ENCODE measurements at places on chromosomes 2 and 18. TPM values are rescaled to one million over a fixed set of nuclear protein-coding genes. Genes with fewer than 3 reads are reported as not detected.

- no peak for DNase-seq
- H3K27me3 ChIP-seq: no peaks in the 10 kb centered on the region
Observed at GRCh38 chr18:58349650-58350049, 279.2 kb downstream of the ALPK2 start.

DNA sequence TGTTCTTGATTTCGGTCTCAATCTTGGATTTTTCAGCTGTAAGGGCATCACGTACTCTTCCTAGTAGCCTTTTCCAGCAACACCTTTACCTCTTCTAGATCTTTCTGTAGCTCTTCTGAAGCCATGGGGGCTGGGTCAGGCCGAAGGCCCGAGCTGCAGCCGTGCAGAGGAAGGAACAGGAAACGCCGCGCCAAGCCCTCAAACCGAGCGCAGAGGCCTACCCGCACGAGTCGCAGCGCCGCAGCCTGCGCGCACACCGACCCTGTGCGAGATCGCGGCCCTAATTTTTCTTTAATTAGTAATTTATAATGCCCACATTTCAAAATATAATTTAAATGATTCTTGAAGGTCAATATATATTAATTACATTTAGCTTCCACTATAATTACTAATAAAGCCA lies 483.8 kb downstream of the NUP35 start:
- H3K4me1 ChIP-seq: no peaks in the 10 kb centered on the region
- no peaks in the 10 kb centered on the region for H3K36me3 ChIP-seq
- no peak for DNase-seq
- H3K4me3 ChIP-seq: no peak overlapping the region

- H3K27me3 ChIP-seq: no peaks in the 10 kb centered on the region
- H3K36me3 ChIP-seq: no peaks in the 10 kb centered on the region
- no peak overlapping the region for H3K27ac ChIP-seq
- H3K4me3 ChIP-seq: no peak overlapping the region
- no peaks in the 10 kb centered on the region for H3K4me1 ChIP-seq
- DNase-seq: no peak
Observed at GRCh38 chr2:241815477-241816430, 6.8 kb downstream of the NEU4 start.

DNA sequence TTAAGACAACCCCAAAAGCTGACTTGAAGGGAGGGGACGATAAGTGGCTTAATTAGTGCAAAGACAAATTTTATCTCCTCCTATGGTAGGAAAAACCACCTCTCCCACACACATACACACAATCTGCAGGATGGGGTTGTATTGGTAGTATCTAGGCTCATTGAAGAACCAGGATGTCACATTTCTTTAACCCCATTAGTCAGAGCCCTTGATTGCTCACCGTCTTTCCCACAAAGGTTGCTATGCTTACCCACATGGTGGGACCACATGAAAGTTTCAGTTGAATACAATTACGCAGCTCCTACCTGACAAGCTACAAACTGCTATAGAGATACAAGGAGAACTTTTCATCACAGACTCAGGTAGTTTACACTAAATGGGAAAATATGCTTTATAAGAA lies 765.0 kb upstream of the CELF4 start:
- no peaks in the 10 kb centered on the region for H3K27me3 ChIP-seq
- no peaks in the 10 kb centered on the region for H3K36me3 ChIP-seq
- DNase-seq: no peak
- no peak overlapping the region for H3K4me3 ChIP-seq
- H3K4me1 ChIP-seq: no peaks in the 10 kb centered on the region

DNA sequence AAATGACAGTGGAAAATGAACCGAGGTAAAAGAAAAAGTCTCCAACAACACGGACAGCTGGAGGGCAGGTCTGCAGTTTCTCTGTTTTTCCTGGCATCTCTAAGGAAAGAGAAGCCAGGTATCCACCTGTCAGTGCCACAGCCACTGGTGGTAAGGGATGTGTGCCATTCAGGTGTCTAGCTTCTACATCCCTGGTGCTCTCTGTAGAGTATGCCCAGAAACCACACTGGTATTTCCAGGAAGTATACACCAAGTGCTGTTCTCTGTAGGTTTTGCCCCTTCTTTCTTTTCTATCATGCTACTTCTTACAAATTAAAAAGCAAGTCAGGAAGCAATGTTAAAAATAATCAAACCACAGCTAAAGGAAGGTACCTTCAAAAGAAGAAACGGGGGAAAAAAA lies 7.6 kb upstream of the AGFG1 start:
- H3K4me1 ChIP-seq: no peaks in the 10 kb centered on the region
- H3K27ac ChIP-seq: no peak overlapping the region
- H3K4me3 ChIP-seq: no peak overlapping the region
- DNase-seq: no peak

EEF1B2 gene
- 794 TPM for total RNA-seq

NRP2 gene
- total RNA-seq: 35.9 TPM

SRD5A2 gene
- total RNA-seq: not detected

ZNF396 gene
- total RNA-seq: 0.26 TPM

GALNT5 gene
- not detected for total RNA-seq
